Islet precursor cell (in vitro differentiated cells): ENCODE measurements at places on chromosomes 3 and 15.

GRCh38 chr3:13582366-13583250 lies 33.7 kb downstream of the FBLN2 start:
- DNase-seq = no peak

DNA sequence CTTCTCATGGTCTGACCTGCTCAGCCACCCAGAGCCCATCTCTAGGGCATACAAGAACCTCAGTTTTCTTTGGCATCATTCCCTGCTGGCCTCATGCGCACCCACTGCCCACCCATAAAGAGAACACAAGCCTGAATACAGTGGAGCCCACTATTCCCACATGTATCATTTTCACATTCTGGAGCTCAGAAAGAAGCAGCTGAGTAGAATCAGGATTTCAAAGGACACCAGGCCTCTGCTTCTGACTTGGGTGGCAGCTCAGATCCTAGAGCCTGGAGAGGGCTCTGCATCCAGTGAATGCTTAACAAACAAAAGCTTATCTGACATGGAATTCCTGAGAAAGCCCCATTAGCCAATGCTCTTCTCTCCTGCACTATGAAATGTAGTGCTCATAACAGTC lies 34.7 kb downstream of the RBP2 start:
- DNase-seq = no peak

- peak; percentile 88 for DNase-seq
These were observed 160.1 kb upstream of the CCDC54 start for GRCh38 chr3:107217172-107217571.

DNA sequence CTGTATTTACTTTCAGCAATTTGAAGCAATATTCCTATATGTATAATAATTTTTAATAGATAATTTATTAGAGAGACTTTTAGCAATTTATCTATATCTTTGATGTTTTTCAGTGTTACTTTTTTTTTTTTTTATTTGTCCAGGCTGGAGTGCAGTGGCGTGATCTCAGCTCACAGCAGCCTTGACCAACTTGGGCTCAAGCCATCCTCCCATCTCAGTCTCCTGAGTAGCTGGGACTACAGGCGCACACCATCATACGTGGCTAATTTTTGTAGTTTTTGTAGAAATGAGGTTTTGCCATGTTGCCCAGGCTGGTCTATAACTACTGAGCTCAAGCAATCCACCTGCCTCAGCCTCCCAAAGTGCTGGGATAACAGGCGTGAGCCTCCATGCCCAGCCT lies 25.3 kb upstream of the SLTM start:
- no peak for DNase-seq

- no peak for DNase-seq
These were observed 78.8 kb downstream of the ATP2B2 start for GRCh38 chr3:10426346-10427220.
